ENCODE measurements at places on chromosomes 2 and 18.

GRCh38 chr2:151498178-151498577 lies 88.5 kb downstream of the RIF1 start:
- DNase-seq = no peak

- no peak for DNase-seq
Measured at GRCh38 chr18:46705521-46705920, 48.5 kb upstream of the LOXHD1 start.

DNA sequence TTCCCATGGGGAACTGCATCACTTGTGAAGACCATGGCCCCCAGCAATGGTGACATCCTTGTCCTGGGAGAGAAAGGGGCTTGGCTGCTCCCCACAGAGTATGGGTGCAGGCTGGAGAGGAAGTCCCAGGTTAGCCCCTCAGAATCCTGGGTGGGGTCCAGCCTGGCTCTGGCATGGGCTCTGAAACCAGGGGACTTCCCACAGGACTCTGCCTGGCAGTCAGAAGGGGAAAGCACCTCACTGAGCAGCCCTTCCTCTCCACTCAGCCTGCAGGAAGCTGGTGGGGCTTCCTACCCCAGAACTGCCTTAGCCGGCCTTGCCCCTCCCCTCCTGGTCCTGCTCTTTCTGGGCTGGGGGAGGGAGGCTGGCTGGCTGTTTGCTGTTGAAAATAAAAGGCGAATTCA lies 3.7 kb downstream of the NEURL3 start:
- no peak for DNase-seq

DNA sequence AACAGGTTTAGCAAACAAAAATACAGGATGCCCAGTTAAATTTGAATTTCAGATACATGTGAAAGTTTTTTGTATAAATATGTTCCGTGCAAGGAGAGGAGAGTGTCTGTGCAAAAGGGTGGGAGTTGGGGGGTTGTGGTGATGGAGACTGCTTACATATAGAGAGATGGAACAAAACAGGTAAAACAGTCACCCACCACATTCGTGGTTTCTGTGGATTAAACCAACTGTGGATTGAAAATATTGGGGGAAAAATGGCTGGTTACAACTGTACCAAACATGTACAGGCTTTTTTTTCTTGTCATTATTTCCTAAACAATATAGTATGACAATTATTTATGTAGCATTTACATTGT lies 245.7 kb downstream of the TNS1 start:
- no peak for DNase-seq

- DNase-seq = no peak
Measured at GRCh38 chr2:197079832-197080555, 153.5 kb upstream of the PGAP1 start.

- no peak for DNase-seq
Measured at GRCh38 chr2:31446848-31447247, 32.3 kb upstream of the XDH start.

GRCh38 chr2:174788291-174788929 lies 24.1 kb upstream of the CHRNA1 start:
- DNase-seq = no peak

DNA sequence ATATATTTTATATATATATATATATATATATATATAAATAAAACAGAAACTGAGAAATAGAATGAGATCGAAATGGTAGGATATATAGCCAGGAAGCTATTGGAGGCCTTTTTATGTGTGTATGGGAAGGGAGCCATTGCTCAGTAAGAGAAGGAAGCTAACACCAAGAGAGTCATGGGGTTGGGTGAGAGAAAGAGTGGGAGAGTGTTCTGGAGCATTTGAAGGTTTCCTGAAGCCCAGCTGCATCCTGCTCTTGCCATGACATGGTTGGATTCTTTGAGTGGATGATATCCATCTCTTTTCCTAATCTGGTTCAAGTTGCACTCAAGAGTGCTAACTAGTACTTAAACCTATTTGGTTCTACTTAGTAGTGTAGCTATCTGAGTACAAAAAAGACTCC lies 282.3 kb downstream of the DYSF start:
- DNase-seq = no peak

- DNase-seq = no peak
Measured at GRCh38 chr2:220081171-220081570, 453.7 kb downstream of the SLC4A3 start.

- DNase-seq = no peak
Measured at GRCh38 chr18:34345738-34346137, 121.0 kb upstream of the NOL4 start.

- no peak for DNase-seq
Measured at GRCh38 chr18:2716394-2717326, 61.1 kb downstream of the SMCHD1 start.

GRCh38 chr2:25420820-25421237 lies 79.1 kb upstream of the DNMT3A start:
- no peak for DNase-seq

All from activated T-helper 1 cell treated with anti-CD3 and anti-CD28 coated beads, Interleukin-2, amount 50 U/mL, for 16 hours (primary cell).